ENCODE measurements at places on chromosomes 5 and 9. TPM values are rescaled to one million over a fixed set of nuclear protein-coding genes. Genes with fewer than 3 reads are reported as not detected.

- no peak for DNase-seq
Measured at GRCh38 chr5:180399401-180400215, 46.5 kb upstream of the GFPT2 start.

DMRTA1 gene
- total RNA-seq: 0.97 TPM

GRCh38 chr9:37965116-37965515 is 61.2 kb upstream of the SLC25A51 start:
- DNase-seq: no peak

PKN3 gene
- total RNA-seq: 5.7 TPM

DNA sequence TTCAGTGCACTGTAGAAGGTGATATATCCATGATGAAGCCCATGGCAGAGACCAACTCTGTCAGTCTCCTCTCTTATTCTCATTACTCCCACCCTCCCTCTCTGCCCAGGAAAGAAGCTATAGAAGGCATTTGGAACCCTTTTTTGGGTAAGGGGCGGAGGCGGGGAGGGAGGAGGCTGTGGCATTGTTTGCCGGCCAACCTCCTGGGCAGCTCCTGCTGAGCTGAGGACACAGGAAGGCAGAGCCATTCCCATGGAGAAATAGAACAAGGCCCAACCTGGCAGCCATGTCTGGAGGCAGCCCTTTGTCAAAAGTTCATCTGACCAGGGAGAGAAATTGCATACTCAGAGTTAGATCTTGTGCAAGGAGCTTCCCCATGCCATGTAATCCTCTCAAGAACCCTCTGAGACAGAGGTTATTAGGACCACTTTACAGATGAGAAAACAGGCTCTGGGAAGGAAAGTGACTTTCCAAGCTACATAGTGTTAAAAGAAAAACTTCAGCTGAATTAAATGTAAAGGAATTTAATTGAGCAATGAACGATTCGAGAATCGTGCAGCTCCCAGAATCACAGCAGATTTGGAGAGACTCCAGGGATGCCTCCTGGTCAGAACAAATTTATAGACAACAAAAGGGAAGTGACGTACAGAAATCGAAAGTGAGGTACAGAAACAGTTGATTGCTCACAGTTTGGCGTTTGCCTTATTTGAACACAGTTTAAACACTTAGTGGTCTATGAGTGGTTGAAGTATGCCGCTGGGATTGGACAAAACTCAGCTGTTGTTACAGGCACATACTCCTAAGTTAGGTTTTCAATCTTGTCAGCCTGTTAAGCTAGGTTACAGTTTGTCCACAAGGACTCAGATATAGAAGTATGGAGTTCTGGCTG is 158.6 kb downstream of the MELK start:
- no peak for DNase-seq

DNA sequence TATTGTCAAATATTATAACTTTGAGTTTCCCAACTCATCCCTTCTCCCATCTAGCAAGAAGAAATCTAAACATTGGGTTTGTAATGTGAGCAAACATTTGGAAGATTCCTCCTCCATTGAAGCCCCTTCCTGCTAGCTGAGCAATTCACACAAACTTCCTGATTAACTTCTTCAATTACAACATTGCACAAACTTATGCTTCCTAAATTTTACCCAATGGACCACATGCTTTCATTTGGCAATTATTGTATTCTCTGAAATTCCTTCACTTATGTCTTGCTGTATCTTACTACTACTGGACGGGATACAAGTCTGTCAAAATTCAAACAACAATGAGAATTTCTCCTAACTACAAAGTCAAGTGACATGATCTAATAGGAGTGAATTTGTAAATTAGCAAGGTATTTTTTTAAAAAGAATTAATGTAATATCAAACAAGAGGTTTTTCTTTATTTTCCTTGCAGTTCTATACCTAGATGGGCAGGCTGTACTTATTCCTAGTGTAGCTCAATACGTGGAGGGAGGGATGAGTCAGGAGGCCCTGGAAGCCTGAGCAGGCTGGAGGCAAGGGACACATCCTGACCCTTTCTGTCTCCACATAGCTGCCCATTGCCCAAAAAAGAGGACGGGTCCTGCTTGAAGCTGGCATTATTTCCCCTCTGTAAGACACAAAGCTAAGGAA is 11.8 kb upstream of the IFNW1 start:
- DNase-seq: no peak

DRD1 gene
- not detected for total RNA-seq

DNA sequence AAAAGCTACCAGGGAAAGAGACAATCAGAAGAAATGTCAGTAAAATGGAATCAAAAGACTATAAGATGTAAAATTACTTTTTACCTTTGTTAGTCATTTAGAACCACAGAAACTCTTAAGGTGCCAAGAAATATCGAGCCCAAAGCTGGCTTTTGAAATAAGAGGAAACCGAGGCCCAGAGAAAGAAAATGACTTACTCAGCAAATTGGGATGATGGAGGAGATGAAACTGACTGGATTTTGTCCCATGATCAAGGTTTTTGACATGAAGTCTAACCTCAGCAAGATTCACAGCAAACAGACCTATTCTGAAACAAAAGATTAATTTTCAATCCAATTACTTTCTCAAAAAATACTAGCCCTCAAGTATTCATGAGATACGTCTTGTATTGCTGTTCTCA is 696.2 kb upstream of the WWC1 start:
- DNase-seq: no peak

ASS1 gene
- 74.4 TPM for total RNA-seq

DNA sequence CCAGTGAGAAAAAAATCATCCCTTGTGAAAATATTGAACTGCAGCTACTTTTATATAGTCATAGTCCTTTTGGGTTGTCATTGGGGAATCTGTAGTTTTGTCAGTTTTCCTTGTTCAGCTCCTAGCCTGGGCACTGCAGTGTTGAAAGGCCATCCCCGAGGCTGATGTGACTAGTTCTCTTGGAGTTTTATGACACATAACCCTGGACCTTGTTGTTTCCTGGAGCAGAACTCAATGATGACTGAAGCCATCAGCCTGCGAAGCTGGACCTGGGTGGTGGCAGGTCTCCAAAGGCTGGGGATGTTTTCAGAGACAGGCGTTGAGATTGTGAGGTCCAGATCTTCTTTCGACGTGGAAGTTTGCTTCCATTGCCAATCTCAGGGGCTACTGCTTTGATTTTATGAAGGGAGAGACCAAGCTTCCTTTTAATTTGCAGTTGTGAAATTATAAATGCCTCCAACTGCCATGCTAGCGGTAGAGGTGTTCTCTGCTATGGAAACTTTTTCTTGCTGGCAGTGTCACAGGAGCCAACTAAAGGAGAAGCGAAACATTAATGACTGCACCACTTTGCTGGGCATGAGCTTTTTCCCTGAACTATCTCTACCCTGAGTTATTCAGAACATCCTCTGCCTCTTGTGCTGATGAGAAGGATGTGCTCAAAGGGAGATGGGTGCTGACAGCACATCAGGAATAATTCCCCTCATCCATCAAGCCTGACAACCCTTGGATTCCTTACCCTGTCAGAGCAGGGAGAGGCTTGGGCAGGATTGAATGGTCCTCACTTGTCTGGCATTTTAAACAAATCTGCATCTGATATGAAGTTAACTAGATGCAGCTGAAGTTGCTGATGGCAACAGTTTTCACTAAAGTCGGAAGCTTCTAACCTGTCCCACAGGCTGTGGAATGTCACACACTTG is 209.6 kb downstream of the MAST4 start:
- no peak for DNase-seq

GRCh38 chr9:84054341-84055010 is 73.9 kb downstream of the RMI1 start:
- DNase-seq: no peak

DNA sequence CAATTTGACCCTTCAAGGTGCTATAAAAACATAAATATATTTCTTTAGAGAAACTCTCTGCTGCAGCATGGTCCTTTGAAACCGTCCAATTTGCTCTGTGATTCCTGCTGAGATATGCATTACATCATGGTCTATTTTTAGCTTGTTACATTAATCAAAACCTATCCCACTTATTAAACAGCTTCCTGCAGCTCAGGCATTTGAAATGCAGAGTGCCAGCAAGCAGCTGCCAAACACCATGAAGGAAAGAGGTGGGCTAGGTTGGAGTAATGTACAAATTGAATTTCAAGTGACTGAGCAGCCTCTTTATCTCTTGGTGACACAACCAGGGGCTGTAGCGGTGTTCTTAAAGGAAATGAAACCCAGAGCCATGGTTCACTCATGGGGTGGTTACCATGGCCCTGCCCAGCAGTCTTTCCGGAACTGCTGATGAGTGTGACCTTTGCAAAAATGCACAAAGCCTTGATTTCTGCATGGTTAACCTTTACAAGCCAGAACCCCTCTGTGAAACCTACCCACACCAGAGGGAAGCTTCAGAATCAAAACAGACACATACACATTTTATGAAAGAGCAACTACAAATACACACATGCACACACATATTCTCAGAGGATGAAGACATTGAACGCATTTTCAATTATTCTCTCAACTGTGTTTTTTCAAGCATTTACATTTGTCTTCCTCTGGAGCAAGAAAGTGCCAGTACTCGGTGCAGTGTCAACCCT is 155.8 kb upstream of the ZNF608 start:
- DNase-seq: no peak

GRCh38 chr5:112625689-112626438 is 111.8 kb upstream of the APC start:
- DNase-seq: no peak

DNA sequence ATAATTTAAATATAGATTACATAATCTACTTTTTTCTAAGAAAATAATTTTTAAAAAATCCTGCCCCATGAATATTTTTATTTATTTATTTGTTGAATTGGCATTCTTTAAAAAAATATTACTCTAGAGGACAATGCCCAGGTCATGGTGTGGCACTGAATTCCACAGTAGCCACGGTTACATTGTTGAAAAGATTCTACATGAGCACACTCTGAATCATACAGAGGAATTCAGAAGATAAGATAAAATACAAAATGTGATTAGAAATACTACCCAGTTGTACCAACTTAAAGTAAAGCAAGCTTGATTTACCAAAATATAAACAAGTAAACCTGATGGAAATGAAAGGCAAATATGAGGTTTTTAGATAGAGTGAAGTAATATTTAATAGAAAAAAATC is 183.7 kb downstream of the HCN1 start:
- DNase-seq: no peak

- no peak for DNase-seq
Measured at GRCh38 chr9:13971966-13972655, 341.8 kb downstream of the NFIB start.

ANKRD20A1 gene
- 1.6 TPM for total RNA-seq

DNA sequence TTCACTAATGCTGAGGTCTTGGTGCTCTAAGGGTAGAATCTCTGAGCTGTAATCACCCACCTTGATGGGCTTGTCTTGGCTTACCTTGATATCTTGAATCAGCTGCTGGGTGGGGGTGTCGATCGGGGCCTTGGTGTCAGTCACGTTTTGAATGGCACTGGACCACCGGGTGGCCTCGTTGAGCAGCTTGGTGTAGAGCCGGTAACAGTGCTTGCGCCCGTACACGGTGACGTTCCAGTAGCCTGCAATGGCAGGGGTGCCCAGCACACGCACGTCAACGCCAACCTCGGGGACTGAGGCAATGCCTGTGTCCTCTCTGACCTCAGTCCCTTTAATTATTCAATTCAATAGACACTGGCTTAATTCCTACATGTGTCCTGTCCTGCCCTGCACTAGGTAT is 63.1 kb upstream of the RETREG1 start:
- no peak for DNase-seq

DNA sequence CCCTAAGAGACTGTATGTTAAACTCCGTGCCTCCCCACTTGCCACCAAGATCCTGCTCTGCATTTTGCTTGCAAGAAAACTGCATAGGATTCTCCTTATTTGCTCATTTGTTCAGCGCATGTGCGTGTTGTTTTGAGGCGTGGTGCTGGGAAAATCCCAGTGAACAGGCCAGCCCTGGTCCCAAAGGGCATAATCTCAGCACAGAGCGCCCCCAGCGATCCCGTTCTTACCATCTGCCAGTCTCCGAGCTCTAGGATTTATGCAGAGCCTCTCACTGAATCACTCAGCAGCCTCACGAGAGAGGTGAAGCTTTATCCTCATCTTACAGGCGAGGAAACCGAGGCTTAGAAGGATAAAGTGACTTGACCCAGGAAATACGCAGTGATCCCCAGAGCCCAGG is 11.5 kb downstream of the PRRX2 start:
- no peak for DNase-seq

ACTBL2 gene
- not detected for total RNA-seq

SPATA31A3 gene
- not detected for total RNA-seq

GRCh38 chr9:100066539-100066938 is 32.3 kb downstream of the ERP44 start:
- no peak for DNase-seq

Data from Right ventricle myocardium superior (tissue), 1 donor.